ENCODE measurements at places on chromosomes 12 and 14.

DNA sequence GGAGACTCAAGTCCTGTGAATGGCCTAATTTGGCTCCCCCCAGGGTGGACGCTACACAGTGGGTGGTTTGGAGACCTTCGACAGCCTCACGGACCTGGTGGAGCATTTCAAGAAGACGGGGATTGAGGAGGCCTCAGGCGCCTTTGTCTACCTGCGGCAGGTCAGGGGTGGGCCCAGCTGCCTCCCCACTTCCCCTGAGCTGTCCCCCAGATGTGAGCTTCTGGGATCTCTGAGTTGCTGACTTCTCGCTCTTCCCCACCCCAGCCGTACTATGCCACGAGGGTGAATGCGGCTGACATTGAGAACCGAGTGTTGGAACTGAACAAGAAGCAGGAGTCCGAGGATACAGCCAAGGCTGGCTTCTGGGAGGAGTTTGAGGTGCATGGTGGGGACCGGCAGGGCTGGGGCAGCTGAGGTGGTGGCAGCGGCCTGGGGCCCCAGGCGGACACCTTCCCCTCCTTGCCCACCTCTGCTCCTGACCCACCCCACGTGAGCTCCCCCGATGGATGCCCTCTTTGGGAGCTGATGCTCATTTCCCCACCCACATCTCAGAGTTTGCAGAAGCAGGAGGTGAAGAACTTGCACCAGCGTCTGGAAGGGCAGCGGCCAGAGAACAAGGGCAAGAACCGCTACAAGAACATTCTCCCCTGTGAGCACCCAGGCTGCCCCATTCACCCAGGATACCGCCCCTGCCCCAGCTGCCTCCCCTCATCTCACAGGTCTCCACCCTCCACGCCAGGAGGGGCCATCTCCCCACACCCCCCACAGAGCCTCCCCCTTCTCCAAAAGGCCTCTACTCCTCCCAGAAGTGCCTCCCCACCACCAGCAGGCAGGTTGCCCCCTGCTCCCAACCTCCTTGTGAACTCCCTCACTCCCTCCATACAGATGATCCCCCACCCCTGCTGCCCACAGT, 4.2 kb downstream of the PTPN6 start:
- no peak for DNase-seq

GRCh38 chr12:95701275-95701674, 89.3 kb downstream of the NTN4 start:
- DNase-seq, result no peak

- peak; percentile 89 for DNase-seq
Measured at GRCh38 chr14:65179918-65180724, 77.8 kb upstream of the MAX start.

DNA sequence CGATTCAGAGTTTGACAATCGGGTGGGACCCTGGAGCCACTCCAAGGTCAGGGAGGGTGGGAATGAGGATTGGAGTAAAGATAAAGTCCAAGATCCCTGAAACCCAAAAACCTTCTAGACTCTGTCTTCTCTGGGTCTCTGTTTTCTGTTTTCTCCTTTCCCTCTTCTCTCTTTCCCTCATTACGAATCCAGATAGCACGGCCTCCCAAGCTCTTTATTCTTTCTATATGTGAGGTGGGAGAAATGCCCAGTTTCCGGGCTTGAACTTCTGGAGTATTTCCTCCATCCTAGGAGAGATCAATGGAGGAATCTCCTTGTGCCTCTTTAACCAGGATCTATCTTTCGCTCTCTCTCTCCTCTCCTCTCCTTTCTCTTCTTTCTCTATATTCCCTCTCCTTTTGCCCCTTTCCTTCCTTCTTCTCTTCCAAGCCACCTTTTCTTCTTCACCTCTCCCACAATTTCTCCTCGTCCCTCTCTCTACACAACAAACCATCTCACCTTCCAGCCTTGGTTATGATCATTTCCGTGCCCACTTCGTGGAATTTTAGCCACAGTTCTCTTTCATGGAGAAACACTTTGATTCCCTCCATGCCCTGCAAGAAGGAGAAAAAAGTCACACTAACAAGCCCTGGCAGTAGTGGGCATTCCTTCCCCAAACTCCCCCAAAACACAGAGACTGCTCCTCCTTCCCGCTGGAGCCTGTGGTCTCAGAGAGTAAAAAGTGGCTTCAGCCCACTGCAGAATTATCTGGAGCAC, 4.4 kb downstream of the TBX5 start:
- DNase-seq, result no peak

GRCh38 chr12:132306885-132307191, 22.6 kb downstream of the GALNT9 start:
- no peak for DNase-seq

DNA sequence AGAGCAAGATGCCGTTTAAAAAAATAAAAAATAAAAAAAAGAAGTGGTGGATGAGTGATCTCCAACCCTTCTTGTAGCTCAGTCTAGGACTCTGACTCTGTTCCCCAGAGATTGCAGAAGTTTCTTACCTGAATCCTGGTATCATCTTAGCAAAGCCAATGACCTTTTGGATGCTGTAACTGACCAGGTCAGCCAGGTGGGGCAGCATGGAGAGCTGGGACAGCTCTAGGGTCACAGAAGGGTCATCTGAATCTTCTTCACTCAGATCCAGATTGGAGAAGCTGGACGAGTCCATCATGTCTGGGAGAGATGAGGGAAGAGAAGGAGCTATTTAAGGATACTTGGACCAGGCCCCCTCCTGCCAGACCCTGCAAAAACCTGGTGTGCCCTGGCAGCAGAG, 35.8 kb upstream of the HDAC7 start:
- DNase-seq, result no peak

DNA sequence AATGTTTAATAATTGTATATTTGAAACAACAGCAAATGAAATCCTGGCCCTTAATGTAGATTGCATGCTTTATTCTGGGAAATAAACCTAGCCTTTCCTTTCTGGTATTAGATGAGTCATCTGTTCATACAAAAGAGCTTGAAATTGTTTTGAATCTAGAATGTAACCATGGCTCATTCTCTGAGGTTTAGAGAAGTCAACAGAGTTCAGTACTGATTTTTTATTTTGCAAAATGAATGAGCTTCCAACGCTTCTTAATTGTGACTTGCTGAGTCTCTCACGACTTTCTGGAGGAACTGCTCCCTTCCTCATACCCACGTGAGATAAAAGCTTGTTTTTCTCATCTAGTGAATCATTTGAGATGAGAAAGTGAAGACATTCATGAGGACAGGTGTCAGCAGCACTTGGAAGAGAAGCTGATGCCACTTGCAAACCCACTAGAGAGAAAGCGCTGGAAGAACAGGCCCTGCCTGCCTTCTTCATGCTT, 509.6 kb downstream of the VRK1 start:
- no peak for DNase-seq

Measured in suppressor macrophage treated with lipopolysaccharide for 1 hour (primary cell).